ENCODE measurements at places on chromosomes 4 and X.
A peak's percentile ranks its signal among the peaks of the same experiment; 100 is the strongest.

GRCh38 chr4:113821856-113822255 lies 60.3 kb upstream of the CAMK2D start:
- peak; percentile 71 for DNase-seq

DNA sequence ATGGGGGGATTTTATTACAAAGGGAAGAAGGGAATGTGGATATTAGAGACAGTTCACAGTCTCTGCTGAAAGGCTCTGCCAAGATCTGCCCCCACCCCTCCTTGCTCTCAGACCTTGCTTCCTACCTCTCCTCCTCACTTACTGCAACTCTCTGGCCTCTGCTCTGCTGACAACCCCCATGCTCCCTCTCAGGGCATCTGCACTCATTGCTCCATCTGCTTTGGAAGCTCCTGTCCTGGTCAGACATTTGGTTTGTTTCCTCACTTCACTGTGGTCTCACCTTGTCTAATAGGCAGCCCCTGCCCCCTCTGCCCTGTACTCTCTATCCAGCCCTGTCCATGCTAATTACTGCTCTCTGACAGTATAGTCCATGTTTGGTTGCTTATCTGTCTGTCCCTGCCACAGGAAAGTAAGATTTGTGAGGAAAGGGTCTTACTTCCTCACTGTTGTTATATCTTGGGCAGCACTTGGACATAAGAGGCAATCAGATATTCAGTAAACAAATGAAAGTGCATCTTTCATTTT lies 189.3 kb downstream of the PTTG2 start:
- DNase-seq, result no peak

DNA sequence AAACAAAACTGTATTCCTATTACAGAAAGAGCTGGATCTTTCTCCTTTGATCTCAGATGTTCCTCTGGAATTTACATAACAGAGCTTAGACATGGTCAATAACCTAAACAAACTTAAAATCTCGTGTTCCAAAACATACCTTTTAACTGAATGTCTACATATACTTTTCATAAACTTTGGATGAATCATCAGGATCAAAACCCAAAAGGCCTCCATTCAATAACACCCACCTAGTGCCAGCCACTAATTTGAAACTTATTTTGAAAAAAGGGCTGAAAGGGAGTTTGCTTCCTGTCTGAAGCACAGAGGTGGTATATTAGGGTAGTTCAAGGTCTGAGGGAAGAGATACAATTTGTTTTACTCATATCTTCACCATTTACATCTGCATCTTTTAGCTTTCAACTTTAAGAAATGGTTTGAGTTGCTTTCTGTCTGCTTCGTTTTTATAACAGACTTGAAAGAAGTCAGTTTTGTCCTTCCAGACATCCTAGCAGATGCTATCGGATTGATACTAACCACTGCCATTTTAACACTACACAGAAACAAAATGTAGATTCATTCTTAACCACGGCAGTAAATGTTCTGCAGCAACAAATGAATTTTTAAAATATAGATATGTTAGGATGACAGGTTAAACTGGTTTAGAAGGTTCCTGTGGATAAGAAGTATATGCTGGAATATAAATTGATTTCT lies 242.8 kb upstream of the DKK2 start:
- peak; percentile 14 for DNase-seq

GRCh38 chr4:151933122-151933827 lies 172.5 kb upstream of the GATB start:
- no peak for DNase-seq

DNA sequence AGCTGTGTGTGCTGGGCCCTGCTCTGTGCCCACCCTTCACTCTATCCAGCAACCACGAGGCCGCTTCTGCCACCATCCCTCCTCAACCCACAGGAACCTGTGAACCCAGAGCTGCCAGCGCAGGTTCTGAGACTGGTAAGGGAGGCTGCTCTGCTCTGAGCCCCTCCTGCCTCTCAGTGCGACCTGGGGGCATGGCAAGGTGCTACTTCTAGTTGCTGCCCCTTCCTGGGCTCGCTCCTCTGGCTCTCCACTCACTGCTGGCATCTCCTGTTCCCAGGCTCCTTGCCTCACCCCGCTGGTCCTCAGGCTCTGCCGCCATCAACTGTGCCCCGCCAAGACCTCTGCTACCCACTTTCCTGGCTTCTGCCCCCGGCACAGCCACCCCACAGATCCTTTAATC lies 39.3 kb downstream of the RNF212 start:
- no peak for DNase-seq

- DNase-seq, result no peak
Measured at GRCh38 chrX:154791467-154791866, 13.8 kb downstream of the MPP1 start.

GRCh38 chrX:31038575-31039326 lies 33.1 kb downstream of the FTHL17 start:
- DNase-seq, result peak; percentile 13

- DNase-seq, result peak; percentile 23
Measured at GRCh38 chrX:13473442-13474163, 95.8 kb upstream of the EGFL6 start.

DNA sequence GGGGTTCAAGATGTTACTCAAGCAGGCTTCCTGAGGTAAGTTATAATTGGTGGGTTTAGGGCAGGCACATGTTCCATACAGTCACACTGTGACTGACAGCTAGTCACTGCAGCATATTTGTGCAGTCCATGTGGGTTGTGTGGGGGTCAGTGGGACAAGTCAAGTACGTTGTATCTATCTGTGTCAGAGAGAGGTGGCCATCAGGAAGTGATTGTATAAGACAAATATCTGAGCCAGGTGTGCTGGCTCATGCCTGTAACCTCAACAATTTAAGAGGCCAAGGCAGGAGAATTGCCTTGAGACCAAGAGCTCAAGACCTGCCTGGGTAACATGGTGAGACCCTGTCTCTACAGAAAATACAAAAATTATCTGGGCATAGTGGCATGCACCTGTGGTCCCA lies 509.3 kb downstream of the CENPC start:
- no peak for DNase-seq

- DNase-seq, result peak; percentile 24
Measured at GRCh38 chr4:119659576-119659975, 31.0 kb upstream of the PDE5A start.

GRCh38 chrX:38664285-38664684 lies 102.9 kb downstream of the TSPAN7 start:
- peak; percentile 36 for DNase-seq

Data from AG10803 (cell line).